ENCODE measurements at places on chromosomes 2 and 18. TPM values are rescaled to one million over a fixed set of nuclear protein-coding genes. Genes with fewer than 3 reads are reported as not detected.

The EGR4 gene
- not detected for total RNA-seq

The LGALSL gene
- total RNA-seq, result 17.7 TPM

The SULT1C4 gene
- total RNA-seq, result 2.1 TPM

The SESTD1 gene
- total RNA-seq, result 11.5 TPM

The KCNE4 gene
- total RNA-seq, result 5.0 TPM

The GTF2A1L gene
- total RNA-seq, result 0.13 TPM

The ST6GAL2 gene
- total RNA-seq, result 1.9 TPM

The IL1F10 gene
- total RNA-seq, result not detected
